ENCODE measurements at places on chromosomes 1 and 21.
A peak's percentile ranks its signal among the peaks of the same experiment; 100 is the strongest.

- no peak for DNase-seq
These were observed 686 bp downstream of the KMO start for GRCh38 chr1:241532864-241533263.

GRCh38 chr1:210292231-210292871 lies 36.4 kb upstream of the HHAT start:
- DNase-seq, result peak; percentile 54

- no peak for DNase-seq
These were observed 118.6 kb downstream of the NR5A2 start for GRCh38 chr1:200146100-200146499.

DNA sequence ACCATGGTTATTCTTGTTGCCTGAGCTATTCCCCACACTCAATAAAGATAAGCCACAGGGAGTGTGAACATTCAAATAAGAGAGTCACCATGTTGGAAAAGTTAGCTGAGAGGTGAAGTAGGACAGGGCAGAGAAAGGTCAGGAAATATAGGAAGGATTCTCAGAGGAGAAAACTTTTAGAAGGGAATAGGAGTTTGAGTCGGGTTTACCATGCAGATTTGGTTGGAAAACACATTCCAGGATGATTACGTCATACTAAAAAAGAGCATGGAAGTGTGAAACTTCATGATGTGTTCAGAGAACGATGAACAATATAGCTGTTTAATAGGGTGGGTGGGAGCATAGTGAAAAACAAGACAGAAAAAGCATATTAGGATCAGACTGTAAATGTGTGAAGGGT lies 1125.3 kb upstream of the ADGRL2 start:
- no peak for DNase-seq

DNA sequence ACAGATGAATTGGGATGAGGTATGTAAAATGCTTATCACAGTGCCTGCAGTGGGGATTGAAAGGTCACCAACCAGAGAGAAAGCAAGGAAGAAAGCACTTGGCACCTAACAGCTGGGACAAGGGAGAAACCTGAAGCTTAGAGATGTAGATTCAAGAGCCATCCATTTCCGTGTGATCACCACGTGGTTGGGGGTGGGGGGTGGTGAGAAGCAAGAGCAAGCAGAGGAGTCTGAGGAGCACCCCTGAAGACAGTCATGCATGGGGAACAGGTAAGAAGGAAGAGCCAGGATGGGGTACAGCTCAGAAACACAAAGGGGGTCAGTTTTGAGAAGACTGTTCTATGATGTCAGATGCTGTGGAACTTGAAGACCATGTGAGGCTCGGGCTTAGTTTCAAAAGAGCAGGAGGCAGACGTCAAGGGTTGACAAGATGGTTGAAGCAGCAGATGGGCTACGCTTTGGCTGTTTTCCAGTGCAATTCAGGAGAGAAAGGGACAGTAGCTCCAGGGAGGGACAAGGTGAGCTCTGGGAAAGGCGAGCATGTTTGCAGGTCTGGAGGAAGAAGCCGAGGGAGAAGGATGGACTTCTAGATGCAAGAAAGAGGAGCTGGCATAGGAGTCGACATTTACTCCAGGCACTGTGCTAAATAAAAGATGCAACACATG lies 17.4 kb downstream of the KANK4 start:
- no peak for DNase-seq

DNA sequence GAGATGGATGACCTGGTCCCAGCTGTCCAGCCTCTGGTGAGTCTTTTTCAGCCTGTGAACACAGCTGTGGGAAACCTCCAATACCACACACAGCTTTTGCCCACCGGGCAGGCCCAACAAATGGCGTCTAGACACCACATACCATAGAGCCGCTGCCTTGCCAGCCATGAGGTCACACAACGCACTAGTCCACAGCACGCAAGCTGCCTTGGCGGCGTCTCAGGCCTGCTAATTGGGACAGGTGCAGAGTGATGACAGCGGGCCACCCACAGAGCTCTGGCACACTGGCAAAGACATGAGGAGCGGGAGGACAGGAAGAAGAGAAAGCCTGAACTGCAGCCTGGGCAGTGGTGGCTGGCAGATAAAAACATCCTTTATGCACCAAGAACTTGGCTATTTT lies 125.5 kb downstream of the ADAMTS1 start:
- DNase-seq, result no peak

- DNase-seq, result no peak
These were observed 86.7 kb upstream of the POU3F1 start for GRCh38 chr1:38133304-38133703.

- DNase-seq, result no peak
These were observed 7.6 kb downstream of the EDN2 start for GRCh38 chr1:41476807-41477361.

DNA sequence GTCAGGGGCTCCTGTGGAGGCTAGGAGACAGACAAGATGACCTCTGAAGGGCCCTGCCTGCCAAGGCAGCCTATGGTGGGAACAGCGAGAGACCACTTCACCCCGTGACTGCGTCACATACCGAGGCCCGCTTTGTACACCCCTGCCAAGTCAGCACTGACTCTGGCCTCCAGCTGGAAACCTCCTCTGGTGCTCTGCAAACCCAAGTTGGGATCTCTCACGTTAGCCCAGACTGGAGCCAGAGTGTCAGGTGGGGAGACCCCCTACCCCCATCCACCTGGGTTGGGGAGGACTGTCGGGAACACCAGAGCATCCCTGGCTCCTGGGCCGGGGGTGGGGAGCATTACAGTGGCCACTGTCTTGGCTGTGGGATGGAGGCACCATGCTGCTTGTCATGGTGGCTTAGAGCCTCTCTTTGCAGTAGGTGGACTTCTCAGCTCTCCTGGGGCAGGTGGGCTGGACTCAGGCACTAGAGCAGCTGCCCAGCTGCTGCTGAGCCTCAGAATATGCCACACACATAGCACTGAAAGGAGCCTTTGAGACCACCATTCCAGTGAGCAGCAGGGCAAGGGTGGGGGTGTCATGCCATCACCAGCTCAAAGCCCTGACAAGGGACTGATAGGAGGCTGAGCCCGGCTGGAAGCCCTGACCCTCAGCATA lies 50.4 kb downstream of the ELK4 start:
- DNase-seq, result no peak

GRCh38 chr1:225980005-225980836 lies 18.9 kb downstream of the SDE2 start:
- no peak for DNase-seq

- DNase-seq, result no peak
These were observed 3.9 kb upstream of the CD247 start for GRCh38 chr1:167522246-167522645.

DNA sequence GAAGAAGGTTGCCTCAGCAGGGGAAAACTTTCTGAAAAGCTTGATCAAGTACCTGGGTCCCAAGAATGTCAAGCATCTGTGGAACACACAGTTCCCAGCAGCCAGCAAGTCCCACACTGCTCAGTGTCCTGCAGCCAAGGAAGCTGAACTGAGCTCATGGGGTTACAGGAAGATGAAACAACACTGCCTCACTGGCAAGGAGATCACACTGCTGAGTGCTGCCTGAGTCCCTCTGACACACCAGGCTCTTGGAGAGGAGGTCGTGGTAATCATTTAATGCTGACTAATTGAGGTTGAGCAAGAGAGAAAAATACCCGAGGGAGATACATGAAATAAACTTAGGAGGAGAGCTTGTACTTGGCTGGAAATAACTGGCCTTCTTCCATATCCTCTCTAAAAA lies 75.2 kb downstream of the MPZL1 start:
- peak; percentile 97 for DNase-seq

GRCh38 chr1:26280333-26281042 lies 602 bp downstream of the SH3BGRL3 start:
- peak; percentile 43 for DNase-seq

- no peak for DNase-seq
These were observed 69.0 kb upstream of the DIRAS3 start for GRCh38 chr1:68119445-68119844.

DNA sequence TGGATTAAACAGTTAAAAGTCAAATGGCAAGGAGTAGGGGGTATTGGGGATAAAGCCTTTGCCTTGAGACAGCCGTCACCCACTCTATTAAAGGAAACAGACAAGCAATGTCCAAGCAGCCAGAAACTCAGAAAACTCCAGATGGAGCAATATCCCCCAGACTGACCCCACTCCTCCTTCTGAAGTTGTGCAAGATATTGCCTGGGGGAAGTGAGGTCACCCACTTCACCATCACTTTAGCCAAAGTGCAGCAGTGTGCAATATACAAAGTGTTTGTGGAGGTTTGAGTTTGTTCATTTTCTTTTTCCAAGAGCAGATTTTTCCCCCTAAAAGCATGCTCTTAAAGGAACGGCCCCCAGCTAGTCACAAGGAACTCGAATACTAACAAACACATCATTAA lies 125.1 kb downstream of the ETS2 start:
- DNase-seq, result peak; percentile 34

- DNase-seq, result no peak
These were observed 155.6 kb downstream of the NUF2 start for GRCh38 chr1:163477276-163477830.

DNA sequence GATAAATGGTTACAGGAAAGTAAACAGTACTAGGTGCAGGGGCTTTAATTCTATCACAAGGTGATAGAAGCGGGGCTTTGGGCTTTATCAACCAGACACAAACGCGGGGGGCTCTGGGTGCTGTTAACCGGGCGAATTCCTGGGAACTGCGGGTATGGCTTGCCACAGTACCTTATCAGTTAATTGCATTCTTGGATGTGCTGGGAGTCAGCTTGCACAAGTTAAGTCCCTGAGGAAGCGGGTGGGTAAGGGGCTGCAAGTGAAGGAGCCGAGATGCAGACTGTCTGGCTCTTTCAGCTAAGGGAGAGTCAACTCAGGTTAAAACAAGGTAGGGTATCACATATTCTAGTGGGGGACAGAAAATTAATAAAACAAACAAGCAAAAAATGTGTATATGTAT lies 661 bp downstream of the GBP4 start:
- no peak for DNase-seq

GRCh38 chr1:22805672-22806038 lies 95.0 kb downstream of the EPHB2 start:
- DNase-seq, result no peak

- no peak for DNase-seq
These were observed 34.2 kb upstream of the ATP5PO start for GRCh38 chr21:33949516-33950430.

GRCh38 chr1:147719711-147720225 lies 40.6 kb downstream of the GJA5 start:
- DNase-seq, result no peak

DNA sequence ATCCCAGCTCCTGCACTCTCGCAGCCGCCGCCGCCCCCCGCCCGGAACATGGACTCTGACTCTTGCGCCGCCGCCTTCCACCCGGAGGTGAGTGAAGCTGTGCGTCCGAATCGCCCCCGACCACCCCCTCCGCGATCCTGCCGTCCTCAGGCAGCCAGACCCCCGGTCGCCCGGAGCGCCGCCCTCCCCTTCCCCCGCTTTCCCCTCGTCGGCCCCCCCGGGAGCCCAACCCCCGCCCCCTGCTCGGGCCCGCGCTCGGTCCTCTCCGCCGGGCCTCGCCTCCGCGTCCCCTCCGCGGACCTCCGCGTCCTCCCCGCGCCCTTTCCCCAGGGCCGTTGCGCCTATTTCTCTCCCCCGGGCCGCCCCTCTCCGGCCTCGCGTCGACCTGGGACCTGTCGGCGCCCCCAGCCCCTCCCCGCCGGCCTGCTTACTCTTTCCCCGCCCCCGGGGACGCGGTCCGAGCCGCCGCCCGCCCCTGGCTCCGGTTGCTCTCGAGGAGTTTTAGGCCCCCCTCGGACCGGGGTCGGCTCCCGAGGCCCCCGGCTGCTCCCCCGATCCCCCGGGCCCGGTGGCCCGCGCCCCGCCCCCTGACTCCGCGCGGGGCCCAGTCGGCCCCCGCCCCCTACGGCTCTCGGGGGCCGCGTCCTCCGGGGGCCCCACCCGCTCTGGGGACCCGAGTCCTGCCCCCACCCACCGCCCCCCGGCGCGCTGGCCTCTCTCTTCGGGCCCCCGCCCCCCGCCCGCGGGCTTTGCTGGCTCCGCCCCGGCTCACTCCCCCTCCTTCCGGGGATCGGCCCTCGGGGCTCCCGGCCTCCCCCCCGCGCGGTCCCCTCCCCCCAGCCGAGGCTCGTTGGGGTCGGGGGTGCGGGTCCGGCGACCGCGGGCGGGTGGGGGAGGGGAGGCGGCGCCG lies 743 bp downstream of the PHF13 start:
- no peak for DNase-seq

DNA sequence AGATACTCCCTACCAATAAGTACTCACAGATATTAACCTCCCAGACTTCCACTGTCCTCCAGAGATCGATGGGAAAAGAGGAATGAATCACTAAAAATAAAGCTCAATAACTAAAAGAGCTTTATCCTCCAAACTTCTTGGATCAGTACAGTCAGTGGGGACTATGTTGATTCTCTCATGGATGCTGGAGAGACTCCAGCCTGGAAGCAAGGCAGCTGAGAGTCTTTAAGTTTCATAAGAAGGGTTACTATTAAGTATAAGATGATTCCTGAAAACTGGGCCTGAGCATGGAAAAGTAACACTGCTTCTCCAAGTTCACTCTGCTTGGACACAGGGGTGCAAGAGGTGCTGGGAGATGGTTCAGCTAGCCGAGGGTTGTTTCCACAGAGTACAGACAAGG lies 6.2 kb upstream of the DDR2 start:
- no peak for DNase-seq

- DNase-seq, result no peak
These were observed 49.7 kb downstream of the NKAIN1 start for GRCh38 chr1:31189696-31190674.

GRCh38 chr21:35663856-35664606 lies 396.3 kb downstream of the SETD4 start:
- DNase-seq, result no peak

DNA sequence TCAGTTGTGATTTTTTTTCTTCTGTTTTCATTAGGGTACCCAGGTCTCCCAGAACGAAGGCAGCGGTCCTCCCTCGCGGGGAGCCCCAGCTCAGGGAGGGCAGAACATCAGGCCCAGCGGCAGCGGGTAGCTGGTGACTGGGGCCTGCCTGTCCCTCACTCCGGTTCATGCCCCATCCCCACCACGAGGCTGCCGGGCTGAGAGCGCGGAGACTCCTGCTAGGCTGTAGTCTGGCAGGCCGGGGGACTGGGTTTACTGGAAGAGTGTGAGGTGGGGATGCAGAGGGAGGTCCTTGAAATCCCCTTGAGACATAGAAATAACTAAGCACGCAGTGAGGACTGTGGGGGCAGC lies 10.5 kb downstream of the BRINP2 start:
- DNase-seq, result no peak

DNA sequence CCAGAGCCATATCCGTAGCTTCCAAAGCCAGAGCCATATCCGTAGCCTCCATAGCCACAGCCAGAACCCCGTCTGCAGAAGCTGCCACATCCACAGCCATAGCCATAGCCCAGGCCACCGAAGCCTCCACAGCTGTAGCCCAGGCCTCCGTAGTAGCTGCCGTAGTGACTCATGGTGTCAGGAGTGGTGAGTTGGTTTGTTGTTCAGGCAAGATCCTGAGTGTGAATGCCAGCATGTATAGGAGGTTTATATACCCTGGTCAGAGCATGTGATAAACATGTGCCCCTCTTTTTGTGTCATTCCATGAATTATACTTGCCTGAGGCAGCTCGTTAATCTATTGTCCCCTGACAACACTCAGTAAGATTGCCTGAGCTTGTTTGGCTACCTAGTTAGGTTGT lies at the start of gene KRTAP19-1:
KRTAP19-1 (minus strand) TSS at position 223 of the 400 bp plus-strand sequence; CDS start at position 173, 50 bp downstream.
- DNase-seq, result no peak

GRCh38 chr1:89259283-89259971 lies 13.2 kb downstream of the GBP5 start:
- DNase-seq, result no peak

GRCh38 chr1:55526716-55527115 lies 311.6 kb upstream of the USP24 start:
- DNase-seq, result no peak
